ENCODE measurements at places on chromosomes 12 and 14.

DNA sequence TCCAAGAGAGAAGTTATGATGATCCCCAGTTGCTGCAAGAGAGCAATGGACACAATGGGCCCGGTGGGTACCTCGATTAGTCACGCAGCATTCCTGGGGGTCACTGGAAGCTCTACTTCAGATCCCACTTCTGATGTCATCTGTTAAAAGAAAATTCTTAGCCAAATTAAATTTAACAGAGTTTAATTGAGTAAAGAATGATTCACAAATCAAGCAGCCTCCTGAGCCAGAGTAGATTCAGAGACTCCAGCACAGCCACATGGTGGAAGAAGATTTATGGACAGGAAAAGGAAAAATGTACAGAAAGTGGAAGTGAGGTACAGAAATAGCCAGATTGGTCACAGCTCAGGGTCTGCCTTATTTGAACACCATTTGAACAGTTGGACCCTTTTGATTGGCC lies 107.5 kb downstream of the SPTSSA start:
- DNase-seq = no peak

DNA sequence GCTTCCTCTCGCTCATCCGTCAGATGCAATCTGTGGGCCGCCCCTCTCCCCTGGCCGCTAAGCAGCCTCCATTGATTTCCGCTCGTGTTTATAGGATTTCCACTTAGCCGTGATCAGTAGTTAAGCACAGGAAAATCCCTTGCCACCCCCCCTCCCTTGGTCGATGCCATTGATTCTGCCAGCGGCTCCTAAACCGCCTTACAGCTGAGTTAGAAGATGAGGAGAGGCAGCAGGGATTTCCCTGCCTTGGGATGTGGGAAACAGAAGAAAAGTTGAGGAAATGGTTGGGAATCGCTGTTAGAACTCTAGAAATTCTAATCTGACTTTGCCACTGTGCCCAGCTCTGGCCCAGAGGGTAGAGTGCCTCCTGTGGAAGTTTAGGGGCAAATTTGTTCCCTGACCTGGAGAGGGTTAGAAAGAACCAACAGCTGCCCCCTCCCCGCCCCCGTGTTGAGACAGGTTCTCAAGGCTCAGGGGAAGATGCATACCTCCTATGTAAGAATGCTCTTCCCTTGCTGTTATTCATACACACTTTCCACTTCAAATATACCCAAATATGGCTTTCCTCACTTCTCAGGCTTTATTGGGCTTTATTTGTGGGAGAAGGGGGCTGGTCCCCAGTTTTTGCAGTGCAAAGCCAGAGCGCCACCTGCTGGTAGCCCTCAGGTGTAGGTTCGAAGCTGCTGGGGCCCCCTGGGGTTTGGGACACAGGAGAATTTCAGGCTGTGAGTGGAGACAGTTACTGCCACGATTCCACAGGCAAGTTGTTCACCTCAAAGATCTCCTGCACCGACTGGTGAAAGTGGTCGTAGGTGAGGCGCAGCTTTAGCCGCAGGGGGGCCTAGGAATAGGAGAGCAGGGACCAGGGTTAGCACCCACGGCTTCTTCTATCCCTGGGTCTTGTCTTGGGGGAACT lies 3.2 kb downstream of the THTPA start:
- no peak for DNase-seq

DNA sequence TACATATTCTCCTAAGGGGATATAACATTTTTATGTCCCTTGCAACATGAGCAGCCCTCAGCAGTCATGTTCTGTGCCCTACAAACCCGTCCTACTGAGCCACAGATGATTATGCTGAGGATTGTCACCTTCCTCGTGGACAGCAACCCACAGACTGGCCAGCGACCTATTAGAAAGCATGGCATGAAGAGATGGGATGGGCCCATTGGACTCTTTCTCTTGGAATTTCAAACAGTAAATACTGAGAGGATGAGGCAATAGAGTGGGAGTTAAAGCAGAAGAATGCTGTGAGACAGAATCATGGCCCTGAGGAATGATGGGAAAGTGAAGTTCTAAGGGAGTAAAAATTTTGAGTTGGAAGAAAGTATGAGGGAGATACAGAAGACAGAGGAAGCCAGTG lies 149.9 kb upstream of the BTG1 start:
- no peak for DNase-seq

DNA sequence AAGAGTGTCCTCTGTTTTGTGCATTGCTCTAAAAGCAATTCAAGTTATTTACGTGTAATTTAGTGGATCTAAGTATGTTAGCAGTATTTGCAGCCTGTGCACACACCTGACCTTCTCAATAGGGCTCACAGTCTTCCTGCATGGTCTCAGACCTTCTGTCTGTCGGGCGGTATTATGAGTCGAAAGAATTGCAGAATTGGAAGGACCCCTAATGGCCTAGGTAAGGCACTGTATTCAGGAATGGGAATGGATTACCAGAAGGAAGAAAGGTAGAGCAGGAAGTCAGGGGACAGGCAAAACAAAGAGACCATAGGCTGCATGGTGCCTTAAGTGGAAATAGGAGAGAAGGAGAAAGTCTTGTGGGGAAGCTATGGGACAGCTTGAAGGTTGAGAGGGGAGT lies 341.6 kb downstream of the VRK1 start:
- no peak for DNase-seq

DNA sequence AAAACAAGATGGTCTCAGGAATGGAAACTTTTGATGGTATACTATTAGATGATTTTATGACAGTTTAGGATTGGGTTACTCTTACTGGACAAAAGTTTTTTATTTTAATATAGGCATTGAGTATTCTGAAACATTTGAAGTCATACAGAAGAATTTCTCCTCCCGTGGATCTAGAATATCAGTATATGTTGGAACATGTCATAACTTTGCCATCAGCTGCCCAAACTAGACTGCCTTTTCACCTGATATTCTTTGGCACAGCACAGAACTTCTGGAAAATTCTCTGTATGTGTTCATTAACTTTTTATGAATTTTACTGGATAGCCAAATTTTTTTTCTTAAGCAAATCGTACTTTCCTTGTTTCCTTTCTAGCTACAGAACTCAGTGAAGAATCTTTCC lies 75.4 kb downstream of the KNTC1 start:
- DNase-seq = no peak

DNA sequence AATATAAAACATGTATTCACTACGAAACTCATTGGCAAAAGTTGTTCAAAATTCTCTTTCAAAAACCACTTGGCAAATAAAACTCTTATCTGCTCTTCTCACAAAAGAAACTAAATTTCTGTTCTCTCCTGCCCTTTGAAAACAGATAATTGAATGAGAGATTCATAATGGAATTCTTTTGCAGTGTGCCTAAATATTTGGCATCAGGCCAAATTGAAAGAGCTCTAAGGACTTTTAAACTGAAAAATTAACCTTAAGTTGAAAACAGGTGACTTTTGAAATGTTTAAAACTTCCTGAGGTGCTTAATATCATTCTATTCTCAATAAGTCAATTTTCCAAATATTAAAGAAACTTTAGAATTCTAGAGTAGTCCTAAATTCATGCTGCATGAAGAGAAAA lies 136.4 kb downstream of the FSCB start:
- DNase-seq = no peak

- no peak for DNase-seq
These were observed 165.4 kb downstream of the DERA start for GRCh38 chr12:16076557-16076956.

DNA sequence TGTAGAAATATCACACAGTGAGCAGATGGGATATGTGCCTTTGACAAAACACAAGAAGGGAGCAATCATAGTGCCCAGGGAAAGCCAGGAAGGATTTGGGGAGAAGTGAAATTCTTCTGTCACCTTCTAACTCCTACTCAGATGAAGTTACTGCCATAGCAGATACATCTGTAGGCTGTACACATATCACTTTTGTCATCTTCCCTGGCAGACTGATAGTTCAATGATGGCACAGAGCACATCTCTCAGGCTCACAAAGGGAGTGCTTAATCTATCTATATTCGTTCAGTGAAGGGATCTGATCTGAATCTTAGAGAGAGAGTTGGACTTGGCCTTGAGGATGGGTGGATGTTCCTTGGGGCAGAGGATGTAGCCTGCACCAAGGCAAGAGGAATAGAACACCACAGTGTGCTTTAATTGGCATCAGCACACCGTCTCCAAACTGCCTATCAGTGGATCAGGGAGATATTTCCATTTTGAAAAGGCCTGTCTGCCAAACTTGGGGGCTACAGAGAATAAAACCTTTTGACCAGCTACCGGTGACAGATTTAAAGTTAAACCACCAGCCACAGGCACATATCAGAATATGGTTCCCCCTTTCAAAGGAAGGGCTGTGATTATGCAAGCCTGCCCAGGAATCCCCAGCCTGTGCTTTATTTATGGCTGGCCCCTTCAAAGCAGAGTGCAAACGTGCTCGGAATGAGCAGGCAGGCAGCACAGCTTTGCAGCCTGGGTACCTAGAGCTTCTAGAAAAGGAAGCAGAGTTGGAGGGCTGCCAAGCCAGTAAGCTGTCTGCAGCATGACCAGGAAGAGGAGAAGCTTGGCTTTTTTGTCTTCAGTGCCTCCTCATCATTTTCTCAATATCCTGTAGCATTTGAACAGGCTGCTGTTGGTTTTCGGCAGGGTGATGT lies 165.5 kb upstream of the DYRK2 start:
- no peak for DNase-seq

DNA sequence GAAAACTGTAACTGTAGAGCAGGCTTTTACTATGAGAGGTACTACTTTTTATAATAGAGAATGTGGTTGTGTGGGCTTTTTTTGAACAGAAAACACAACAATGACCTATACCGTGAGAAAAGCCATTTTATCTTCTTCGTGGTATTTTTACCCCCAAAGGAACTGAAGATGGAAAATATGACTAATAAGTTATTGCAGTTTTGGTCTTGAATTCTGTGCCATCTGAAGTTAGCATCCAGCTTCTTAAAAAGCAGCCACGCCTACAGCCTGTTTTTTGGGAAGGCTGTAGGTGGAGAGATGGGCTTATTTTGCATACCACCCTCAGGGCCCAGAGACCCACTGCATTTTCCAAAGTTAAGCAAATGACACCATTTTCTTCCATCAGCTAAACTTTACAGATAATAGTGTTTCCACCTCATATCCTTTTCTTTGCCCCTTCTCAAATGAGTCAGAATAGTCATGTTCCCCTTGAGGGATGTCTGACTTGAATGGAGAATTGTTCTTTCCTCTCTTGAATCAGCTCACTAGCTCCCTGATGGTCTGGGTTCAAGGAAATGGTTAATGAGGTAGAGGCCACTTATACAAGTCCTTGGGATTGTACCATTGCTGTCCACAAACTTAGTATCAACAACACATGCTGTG lies 53.0 kb downstream of the TBC1D30 start:
- DNase-seq = no peak

DNA sequence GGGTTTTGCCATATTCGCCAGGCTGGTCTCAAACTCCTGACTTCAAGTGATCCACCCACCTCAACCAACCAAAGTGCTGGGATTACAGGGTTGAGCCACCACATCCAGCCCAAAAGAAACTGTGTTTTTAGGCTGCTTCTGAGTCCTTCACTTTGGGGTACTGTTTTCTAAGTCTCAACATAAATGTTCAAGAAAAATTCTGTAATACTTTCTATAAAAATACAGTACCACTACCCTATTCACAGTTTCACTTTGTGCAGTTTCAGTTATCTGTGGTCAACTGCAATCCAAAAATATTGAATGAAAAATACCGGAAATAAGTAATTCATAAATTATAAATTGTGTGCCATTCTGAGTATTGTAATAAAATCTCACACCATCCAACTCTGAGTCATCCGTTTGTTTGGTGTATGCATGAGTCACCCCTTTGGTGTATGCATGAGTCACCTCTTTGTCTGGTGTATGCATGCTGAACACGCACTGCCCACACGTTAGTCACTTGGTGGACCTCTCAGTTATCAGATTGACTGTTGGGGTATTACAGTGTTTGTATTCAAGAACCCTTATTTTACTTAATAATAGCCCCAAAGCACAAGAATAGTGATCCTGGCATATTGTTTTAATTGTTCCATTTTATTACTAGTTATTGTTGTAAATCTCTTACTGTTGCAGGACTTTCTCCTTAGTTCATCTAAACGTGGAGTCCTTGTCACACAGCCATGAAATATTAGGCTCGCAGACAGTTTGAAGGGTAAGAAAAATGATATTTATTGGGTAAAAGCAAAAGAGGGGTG lies 190.2 kb downstream of the FSCB start:
- peak; percentile 49 for DNase-seq

DNA sequence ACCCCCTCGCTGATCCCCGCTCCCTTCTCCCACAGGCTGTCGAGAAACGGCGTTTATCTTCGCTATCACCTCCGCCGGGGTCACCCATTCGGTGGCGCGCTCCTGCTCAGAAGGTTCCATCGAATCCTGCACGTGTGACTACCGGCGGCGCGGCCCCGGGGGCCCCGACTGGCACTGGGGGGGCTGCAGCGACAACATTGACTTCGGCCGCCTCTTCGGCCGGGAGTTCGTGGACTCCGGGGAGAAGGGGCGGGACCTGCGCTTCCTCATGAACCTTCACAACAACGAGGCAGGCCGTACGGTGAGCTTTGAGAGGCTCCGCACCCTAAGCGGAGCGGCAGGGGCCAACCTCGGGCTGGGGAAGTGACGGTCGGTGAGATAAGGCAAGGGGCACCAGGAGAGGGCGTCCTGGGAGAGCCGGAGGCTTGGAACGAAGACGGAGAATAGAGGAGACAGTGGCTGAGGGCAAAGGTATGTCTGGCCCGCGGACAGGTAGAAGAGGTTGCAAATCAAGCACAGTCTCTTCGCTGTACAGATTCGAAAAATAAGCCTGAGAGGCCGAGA lies 2.3 kb downstream of the WNT1 start:
- DNase-seq = no peak

- no peak for DNase-seq
These were observed 5.9 kb upstream of the SPTB start for GRCh38 chr14:64885559-64885958.

- no peak for DNase-seq
These were observed 17.3 kb downstream of the SART3 start for GRCh38 chr12:108543652-108544051.

- no peak for DNase-seq
These were observed 2.6 kb downstream of the MLXIP start for GRCh38 chr12:122081083-122081696.

- no peak for DNase-seq
These were observed 18.0 kb downstream of the BCL2L14 start for GRCh38 chr12:12088761-12089160.

DNA sequence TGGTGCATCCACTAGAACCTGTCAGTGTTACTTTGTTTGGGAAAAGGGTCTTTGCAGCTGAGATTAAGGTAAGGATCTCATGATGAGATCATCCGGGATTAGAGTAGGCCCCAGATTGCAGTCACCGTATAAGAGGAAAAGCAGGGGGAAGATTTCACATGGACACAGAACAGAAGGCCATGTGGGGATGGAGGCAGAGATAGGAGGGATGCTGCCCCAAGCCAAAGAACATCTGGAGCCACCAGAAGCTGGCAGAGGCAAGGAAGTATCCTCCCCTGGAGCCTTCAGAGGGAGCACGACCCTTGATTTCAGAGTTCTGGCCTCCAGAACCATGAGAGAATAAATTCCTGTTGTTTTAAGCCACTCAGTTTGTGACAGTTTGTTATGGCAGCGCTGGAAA lies 39.6 kb downstream of the CMKLR1 start:
- no peak for DNase-seq

Data from AG09319 (cell line).